ENCODE measurements at places on chromosomes 2 and 18.

DNA sequence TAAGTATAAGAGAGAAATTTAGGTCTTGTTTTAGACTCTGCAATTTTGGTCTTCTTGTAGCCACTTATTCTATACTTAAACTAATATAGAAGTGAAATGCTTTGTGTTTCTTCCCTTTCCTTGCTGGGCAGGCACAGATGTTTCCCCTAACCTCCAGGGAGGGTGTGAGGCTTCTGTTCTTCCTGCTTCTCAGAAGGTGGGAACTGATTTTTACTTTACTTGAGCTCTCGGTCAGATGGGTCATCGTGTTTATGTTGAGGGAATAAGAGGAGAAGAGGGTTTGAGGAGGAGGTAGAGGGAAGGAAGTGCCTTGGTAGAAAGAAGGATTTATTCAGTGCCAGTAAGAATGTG is 92.5 kb upstream of the CXCR4 start:
- no peak for DNase-seq

GRCh38 chr2:175156534-175156933 is 11.5 kb downstream of the ATF2 start:
- no peak for DNase-seq

- DNase-seq = no peak
Measured at GRCh38 chr2:235144291-235144690, 192.5 kb downstream of the SH3BP4 start.

DNA sequence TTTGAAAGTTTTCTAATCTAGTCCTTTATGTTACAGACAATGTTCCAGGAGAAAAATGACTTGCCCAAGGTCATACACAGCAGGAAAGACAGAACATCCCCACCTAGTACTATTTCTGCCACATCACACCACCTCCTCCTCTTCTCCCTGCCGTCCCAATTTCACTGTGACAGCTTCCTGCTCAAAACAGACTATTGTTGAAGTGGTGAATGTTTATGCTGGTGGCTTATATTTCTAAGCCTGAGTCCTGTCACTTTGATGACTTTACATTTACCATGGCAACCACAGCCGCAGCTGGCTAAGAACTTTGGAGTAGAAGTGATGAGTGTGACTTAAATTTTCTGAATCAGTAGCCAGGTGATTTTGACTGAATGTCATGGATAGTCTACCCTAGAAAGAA is 10.0 kb downstream of the GALNT5 start:
- peak; percentile 68 for DNase-seq

DNA sequence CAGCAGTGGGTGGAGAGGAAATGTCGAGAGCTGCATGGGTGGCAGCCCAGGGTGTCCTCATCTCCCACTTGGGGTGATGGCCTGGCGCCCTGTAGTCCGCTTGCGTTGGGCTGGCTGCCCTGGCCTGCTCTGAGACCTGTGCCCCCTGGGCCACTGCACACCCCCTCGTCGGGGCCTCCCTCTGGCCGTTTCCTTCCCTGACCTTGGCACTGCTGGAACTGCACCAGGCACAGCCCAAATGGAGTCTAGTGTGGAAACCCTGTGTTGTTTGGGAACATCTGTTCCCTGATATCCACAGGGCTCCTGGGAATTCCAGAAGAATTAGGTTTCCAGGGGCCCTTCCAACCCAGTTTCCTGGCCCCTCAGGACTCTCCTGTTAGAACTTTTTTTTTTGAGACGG is 13.9 kb downstream of the EFHD1 start:
- no peak for DNase-seq

- DNase-seq = no peak
Measured at GRCh38 chr2:2663401-2664036, 332.4 kb upstream of the MYT1L start.

GRCh38 chr2:163405298-163405697 is 330.5 kb downstream of the FIGN start:
- DNase-seq = no peak

DNA sequence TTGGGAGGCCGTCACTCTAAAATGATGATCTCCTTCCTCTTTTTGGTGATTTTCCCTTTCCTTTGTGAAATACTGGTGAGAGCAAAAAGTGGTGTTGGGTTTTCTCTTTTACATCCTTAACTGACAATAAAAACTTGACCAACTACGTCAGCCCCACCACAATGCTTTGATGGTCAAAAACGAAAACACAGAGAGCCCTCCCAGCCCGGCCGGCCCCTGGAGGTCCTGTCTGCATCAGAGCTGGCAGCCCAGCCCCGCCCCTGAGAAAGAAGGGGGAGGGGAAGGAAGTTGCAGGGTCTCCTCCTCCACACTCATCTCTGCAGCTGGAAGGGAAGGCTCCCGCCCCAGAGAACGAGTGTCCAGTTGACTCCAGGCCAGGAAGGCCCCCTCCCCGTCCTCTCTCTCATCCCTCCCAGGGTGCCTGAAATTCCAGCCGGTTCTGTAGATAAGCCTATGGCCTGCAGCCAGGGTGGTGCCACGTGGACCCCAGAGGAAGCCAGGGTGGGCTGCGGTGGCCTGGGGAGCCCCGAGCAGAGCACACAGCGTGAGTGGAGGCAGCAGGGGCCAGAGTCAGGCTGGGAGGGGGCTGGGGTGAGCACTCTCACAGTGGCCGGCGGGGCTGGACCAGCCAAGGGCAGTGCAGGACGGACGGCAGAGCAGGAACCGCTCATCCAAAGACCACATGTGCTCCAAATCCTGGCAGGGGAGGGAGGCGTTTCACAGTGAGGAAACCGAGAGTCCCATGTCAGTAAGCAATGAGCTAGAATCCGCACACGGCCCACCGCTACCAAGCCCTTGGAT is 19.8 kb downstream of the BIN1 start:
- no peak for DNase-seq

DNA sequence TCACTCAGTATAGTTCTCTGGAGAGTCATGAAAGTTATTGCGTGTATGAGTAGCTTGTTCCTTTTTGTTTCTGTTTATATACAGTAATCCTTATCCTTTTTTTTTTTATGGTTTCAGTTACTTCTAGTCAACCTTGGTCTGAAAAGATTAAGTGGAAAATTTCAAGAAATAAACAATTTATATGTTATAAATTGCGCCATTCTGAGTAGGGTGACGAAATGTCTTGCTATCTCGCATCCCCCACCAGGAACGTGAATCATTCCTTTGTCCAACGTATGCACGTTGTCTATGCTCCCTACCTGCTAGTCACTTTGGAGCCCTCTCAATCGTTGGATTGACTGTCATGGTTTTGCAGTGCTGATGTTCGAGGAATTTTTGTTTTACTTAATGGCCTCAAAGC is 60.4 kb downstream of the FAM117B start:
- DNase-seq = no peak

DNA sequence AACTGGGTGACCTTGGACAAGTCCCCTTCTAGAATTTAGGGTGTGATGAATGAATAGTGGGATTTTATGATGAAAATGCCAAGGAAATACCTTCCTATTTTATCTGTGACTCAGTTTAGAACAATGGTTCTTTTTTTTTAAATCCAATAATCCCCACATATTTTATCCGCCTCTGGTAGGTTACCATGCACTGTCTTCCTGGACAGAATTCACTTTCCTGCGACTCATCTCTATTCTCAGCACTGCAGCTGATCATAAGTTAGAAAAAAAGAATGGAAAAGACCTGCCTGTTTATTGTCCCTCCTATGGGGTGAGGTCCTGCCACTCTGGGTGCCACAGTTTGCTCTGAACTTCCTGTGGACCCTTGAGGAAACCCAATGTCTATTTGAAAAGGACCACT is 73.1 kb downstream of the IRS1 start:
- no peak for DNase-seq

GRCh38 chr2:183260527-183260926 is 136.3 kb downstream of the NUP35 start:
- DNase-seq = no peak

DNA sequence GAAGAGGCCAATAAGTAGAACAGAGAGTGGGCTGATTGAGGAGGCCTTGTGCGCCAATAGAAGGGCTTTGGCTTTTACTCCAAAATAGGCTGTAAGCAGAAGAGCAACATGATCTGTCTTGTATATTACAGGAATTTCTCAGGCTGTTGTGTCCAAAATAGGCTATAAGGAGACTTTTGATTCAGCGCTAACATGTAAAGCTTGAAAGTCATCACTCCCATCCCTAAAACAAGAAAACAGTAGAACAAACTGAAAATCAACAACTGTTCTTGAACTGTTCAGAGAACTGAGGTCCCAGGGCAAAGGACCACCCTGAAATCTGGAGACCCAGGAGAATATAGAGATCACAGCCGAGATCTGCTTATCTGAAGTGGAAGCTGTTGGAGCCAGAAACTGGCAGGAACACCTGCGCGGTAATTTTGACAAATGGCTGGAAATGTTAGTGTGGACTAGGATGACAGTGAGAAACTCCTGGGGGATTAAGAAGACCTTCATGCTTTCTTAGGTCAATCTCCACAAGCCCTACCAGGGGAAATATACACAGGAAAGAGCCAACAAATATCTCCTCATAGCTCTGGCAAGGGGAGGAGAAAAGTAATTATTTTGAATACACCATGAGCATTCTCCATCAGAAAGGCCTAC is 258.6 kb downstream of the RBM43 start:
- no peak for DNase-seq

DNA sequence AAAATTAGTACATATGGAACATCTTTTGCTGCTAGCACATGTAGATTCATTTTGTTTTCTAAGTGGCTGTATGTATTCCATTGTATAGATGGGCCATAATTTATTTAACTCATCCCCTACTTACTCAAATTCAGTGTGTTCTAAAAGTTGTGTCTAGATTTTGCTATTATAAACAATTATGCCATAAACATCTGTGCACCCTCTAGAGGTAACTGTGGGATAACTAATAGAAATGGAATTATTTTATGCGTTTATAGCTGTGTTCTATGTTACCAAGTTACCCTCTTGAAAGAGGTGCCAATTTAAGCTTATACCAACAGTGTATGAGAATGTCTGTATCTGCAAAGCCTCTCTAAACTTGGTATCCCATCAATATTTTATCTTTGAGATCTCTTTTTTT is 100.4 kb downstream of the MMADHC start:
- no peak for DNase-seq

DNA sequence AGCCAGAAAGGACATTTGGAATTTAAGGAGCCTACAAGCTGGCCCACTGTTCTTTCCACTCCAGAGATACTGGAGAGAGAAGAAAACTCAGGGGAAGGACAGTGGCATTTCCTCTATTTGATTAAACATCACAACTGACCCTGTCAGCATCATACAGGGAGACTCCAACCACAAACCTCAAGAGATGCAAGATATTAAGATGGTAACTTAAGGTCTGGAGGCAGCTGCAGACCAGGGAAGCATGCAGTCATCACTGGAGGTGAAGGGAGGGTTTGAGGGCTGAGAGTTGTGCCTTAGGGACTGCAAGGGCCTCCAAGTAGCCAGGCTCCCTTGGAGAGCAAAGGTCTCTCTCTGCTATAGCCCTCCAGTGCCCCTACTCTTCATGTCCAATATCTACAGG is 67.4 kb downstream of the RNF152 start:
- DNase-seq = no peak

DNA sequence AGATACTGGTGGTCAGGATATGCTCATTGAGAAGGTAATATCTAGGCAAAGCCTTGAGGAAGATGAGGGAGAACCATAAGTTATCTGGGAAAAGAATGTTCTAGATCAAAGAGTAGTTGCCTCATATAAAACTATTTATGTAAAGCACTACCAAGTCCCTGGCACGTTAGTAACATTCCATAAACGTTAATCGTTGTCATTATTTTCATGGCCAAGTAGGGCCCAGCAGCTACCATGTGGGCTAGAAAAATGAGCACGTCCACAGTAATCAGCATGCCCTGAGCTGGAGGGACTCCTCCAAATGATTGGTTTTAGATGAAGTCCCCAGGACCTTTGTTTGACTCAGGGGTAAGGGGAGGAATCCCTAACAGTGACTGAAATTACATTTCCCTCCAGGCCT is 32.7 kb upstream of the AFTPH start:
- DNase-seq = no peak

GRCh38 chr2:209938906-209939305 is 63.5 kb upstream of the RPE start:
- no peak for DNase-seq

GRCh38 chr2:191019376-191019775 is 5.4 kb upstream of the STAT1 start:
- peak; percentile 22 for DNase-seq

DNA sequence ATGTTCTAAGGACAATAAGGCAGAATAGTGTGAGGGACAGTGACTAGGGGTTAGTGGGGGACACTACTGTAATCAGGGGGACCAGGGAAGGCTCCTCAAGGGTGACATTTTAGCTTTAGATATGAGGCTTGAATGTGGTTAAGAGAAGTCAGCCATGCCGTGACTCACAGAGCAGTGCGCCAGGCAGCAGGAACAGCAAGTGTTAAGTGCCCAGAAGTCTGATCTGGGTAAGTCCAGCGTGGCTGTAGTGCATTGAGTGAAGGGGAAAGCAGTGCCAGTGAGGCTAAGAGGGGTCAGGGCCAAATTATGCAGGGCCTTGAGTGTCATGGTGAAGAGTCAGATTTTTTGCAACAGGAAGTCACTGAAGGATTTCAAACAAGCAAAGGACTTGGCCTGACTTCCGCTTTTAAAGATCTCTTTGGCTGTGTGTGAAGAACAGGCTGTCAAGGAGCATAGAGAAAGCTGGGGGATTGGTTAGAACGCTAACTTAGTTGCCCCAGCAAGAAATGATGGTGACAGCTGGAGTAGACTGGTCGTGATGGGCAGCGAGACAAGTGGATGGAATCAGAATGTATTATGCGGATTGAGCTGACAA is 151.5 kb downstream of the MSH2 start:
- DNase-seq = no peak

GRCh38 chr2:235591921-235592320 is 98.1 kb downstream of the AGAP1 start:
- DNase-seq = no peak

- no peak for DNase-seq
Measured at GRCh38 chr2:109466674-109467575, 146.8 kb downstream of the SEPTIN10 start.

DNA sequence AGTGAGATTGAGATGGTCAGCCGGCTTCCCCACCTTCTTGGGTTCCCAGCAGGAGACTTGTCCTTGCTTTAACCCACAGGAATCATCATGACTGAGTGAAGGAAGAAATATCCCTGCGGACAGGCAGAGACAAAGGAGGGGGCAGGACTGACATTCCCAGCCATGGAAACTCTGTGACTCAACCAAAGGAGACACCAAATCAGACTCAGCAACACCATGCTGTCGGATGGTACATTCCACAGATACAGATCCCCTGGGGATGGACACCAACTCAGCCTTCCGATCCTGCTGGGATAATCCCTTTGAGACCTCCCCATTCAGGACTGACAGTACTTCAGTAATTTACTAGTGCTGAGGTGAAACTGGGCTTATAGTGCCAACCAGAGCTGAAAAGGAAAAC is 518.3 kb downstream of the XIRP2 start:
- DNase-seq = no peak

- no peak for DNase-seq
Measured at GRCh38 chr2:156215656-156216055, 116.9 kb downstream of the NR4A2 start.

Measured in erythroblast (primary cell).